ENCODE measurements at places on chromosomes 7 and 10. TPM values are rescaled to one million over a fixed set of nuclear protein-coding genes. Genes with fewer than 3 reads are reported as not detected.

GRCh38 chr10:98422182-98422581 is 7.2 kb upstream of the PYROXD2 start:
- DNase-seq: no peak

PRPF18 gene
- 21.0 TPM for total RNA-seq

- no peak for DNase-seq
Measured at GRCh38 chr7:51702673-51703072, 386.1 kb upstream of the COBL start.

GRCh38 chr10:131578472-131578970 is 267.0 kb upstream of the TCERG1L start:
- DNase-seq: no peak

GRCh38 chr10:114364726-114365125 is 39.6 kb downstream of the AFAP1L2 start:
- no peak for DNase-seq

SRRT gene
- 118 TPM for total RNA-seq

- DNase-seq: no peak
Measured at GRCh38 chr10:126459878-126460481, 71.7 kb upstream of the ADAM12 start.

- DNase-seq: peak; percentile 74
Measured at GRCh38 chr7:76260171-76260703, 42.2 kb upstream of the HSPB1 start.

DNA sequence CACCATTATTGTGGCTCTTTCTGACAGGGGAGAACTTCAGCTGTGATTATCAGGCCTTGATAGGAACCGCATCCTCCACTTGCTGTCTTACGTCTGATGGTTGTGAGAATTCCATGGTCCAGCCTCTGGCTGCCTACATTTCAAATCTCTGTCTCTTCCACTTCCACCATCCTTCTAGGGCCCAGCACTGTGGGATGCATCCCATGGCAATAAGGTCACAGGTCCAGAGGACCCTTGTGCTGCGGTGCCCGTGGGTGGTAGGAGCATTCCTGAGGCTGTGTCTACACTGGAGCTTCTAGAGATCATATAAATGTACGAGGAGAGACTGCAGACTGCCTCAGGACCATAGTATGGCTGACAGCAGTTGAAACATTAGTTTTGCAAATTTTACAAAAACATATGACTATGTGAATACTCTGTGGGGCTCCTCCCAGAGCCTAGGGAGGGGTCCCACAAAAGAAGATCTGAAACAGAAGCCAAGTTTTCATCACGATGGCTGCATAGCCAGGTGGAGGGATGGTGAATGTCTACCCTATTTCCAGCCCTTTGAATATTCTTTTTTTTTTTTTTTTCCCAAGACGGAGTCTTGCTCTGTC is 11.8 kb downstream of the CALML3 start:
- DNase-seq: no peak

EBLN1 gene
- not detected for total RNA-seq

GNB2 gene
- 185 TPM for total RNA-seq

DNA sequence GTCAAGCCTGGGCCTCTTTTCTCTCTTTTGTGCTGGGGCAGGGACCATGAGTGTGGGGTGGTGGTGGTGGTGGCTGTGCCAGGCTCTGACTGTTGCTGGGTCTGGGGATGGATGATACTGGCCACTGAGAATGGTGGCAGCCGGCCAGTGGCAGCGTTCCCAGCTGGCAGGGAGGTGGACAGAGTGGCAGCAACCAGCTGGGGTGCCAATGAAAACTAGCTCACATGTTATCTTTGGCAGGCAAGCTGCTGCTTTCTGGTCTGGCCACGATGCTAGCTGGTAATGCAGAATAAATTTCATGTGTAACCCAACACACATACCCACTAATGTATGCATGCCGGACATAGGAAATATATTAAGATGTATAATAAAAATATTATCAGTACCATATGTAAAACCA is 95.0 kb upstream of the SLC26A5 start:
- DNase-seq: peak; percentile 94

- DNase-seq: peak; percentile 46
Measured at GRCh38 chr10:97889461-97890265, 40.0 kb downstream of the GOLGA7B start.

NPFFR1 gene
- total RNA-seq: 0.06 TPM

PNLIPRP2 gene
- total RNA-seq: 1.2 TPM

- DNase-seq: no peak
Measured at GRCh38 chr7:56491636-56492425, 375.6 kb upstream of the NUPR2 start.

- no peak for DNase-seq
Measured at GRCh38 chr7:100779359-100779758, 46.0 kb downstream of the ZAN start.

- DNase-seq: no peak
Measured at GRCh38 chr7:129162732-129163131, 18.2 kb downstream of the TSPAN33 start.

DNA sequence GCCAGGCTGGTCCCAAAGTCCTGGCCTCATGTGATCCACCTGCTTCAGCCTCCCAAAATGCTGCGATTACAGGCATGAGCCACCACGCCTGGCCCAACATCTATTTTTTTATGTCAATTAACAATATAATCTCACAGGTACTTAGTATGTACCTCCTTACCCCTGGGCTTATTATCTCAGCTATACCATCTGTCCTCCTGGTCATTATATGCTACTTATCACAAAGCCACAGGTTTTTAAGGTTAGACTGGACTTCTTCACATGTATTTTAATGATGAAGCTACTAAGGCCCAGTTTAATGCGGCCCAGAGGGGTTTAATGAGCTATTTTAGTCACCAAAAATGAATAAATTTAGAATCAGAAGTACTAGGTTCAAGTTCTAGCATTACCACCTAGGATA is 3.4 kb downstream of the NSUN6 start:
- DNase-seq: no peak

OR9A2 gene
- total RNA-seq: 0.48 TPM

- DNase-seq: no peak
Measured at GRCh38 chr10:84296091-84296981, 32.1 kb upstream of the CCSER2 start.

GRCh38 chr7:16299853-16300252 is 121.5 kb downstream of the CRPPA start:
- DNase-seq: no peak

- DNase-seq: no peak
Measured at GRCh38 chr7:79723833-79724618, 270.6 kb upstream of the MAGI2 start.

SLC26A5 gene
- total RNA-seq: 0.78 TPM

DNA sequence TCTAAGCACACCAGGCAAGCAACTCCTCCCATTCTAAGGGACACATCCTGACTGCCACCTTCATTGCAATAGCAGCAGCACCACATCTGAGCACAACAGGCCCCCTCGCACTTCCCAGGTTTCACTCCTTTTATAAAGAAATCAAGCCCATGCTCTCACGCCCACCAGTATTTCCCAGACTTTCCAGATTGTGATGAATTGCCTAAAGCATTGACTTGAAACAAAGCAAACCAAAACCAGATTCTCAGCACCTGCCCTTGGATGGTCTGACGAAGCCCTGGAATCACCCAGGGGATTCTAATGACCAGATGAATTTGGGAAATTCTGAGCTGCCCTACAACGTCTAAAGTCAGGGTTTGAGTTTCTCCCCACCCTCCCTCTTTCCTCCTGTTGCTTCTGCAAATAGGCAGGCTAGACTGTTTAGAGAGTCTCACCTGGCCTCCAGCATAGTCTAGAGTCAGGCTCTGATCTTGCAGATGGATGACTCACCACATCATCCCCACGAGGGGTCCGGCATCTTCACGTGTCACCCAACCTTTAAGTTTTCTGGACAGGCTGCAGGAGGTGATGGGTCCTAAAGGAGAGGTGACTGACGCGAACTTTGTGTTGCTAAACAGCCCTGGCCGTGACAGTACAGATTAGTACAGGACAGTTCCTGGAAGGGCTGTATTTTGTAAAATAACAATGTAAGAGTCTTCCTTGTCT is 198.0 kb downstream of the SKIDA1 start:
- DNase-seq: no peak

METTL27 gene
- total RNA-seq: 1.3 TPM

Data from aorta (tissue), 5 donors.